Amniotic stem cell (primary cell): ENCODE measurements at places on chromosomes 5 and 9.

- no peak for DNase-seq
Measured at GRCh38 chr5:135996611-135997010, 32.2 kb upstream of the TGFBI start.

GRCh38 chr9:4491626-4491975, 1.3 kb downstream of the SLC1A1 start:
- DNase-seq = no peak

DNA sequence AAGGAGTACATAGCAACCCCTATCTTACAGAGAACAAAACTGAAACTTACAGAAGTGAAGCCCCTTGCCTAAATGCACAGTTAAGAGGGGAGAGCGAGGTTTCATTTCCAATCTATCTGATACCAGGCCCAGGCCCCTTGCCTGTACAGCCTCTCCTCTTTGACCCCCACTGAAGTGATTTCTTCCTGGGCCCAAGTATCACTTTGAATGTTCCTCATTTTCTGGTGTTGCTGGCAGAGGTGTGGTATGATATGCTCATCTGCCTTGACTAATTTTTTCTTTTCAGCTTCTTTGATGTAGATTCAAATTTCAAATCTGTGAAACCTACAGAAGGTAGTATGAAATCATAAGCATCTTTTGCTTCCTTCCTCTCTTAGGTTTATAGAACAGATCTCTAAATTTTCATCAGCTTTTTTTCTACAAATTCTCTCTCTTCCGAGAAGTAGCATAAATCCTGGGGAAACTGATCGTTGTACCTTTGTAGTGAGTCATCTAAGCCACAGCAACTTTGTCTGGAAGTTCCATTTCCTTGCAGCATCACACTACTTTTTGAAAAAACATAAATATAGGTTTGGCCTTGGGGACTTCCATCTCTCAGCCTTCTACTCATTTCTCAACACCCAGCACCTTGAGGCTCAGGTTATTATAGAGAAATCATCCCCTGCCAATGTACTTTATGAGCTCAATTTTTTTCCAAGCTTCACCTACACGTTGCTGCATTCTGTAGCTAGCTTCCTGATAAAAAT, 402.4 kb upstream of the PTGER4 start:
- no peak for DNase-seq

DNA sequence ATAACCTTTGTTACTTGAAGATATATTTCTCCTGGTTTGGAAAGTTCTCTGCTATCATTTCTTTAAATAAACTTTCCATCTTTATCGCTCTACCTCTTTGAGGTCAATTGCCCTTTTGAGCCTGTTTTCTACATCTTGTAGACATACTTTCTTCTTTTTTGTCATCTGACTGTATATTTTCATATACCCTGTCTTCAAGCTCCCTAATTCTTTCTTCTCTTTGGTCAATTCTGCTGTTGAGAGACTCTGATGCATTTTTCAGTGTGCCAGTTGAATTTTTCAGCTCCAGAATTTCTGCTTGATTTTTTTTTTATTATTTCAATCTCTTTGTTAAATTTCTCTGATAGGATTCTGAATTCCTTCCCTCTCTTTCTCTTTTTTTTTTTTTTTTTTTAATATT, 511.2 kb upstream of the GRAMD2B start:
- DNase-seq = no peak

- no peak for DNase-seq
Measured at GRCh38 chr5:149617760-149618306, 36.5 kb downstream of the ARHGEF37 start.

DNA sequence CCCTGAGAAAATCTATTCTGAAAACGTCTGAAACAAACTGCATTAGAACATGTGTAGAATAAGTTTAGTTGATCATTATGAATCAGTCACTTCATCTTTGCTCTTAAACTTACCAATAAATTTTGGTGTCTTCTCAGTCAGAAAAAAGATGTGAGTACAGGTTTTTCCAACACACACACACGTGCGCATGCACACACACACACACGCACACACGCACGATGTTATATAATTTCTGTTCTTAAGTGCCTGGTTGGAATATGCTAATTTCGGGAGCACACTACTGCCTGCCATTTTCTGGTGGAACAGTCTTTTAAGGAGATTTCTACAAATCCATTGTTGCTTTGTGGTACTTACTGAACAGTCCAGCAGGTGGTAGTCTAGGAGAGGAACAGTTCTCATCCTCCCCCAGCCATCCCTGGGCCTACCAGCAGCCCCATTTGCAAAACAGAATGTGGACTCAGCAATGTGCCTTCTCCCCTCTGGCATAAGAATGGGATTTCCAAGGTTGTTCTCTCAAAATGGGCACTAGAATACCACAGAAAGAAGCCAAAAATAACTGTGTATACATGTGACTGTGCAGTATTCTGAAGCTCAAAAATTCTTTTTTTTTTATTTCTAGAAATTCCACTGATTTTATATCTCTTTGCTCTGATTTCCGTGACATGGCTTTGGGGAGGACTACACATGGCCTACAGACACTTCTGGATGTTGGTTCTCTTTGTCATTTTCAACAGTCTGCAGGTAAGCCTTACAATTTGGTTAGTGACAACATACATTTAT, 281.3 kb downstream of the ARRDC3 start:
- peak; percentile 69 for DNase-seq

- DNase-seq = no peak
Measured at GRCh38 chr9:112550531-112550930, 63.9 kb downstream of the KIAA1958 start.

- DNase-seq = peak; percentile 77
Measured at GRCh38 chr5:91848453-91848852, 465.3 kb upstream of the ARRDC3 start.

DNA sequence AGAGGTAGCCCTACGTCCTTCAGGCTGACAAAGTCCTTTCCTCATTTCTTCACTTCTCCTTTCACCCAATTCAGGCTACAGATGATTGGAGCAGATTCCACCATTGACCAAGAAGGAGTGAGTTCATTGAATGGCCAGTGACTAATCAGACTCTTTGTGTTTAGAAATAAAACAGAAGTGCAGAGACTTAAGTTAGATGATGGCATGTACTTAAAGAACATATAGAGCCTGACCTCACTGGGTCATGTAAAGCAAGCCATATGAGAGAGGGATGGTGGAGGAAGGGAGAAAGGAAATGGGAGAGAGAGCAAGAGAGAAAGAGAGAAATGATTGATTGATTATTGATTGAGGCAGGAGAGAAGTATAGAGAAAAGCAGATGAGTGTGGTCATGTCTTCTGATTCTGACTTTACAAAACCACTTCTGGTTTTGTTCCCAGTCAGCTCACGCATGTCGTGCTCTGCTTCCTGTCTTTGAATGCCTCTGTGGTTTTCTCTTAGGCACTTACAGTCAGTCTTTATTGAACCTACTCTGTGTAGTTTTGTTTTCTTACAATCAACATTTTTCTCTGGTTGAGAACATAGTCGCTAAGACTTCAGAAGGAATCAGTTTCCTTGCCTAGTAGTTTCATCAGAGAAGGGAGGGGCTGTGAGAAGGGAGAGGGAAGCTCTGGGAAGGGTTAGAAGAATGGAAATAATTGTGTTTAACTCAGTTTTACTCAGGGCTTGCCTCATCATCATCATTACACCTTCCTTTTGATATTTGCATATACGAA, 149.2 kb upstream of the KLF9 start:
- DNase-seq = peak; percentile 41

- DNase-seq = peak; percentile 75
Measured at GRCh38 chr5:400282-401145, 42.5 kb upstream of the EXOC3 start.

GRCh38 chr9:30574355-30575151, 1809.9 kb upstream of the ACO1 start:
- no peak for DNase-seq

DNA sequence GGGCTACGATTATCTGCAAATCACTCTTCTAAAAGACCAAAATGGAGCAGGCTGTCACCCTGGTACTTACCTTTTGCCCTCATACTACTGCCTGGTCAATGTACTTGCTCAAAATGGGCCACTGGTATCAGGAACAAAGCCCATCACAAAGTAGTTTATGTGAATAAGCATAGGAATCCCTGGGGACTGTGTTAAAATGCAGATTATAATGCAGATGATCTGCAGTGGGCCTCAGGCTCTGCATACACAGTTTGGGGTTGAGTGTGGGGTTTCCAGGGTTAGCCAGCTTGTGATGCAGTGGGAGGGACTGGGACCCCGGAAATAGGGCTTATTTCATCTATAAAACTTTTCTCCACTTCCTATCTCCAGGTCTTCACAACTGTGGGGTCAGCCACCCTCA, 173.1 kb downstream of the HSD17B3 start:
- DNase-seq = no peak

DNA sequence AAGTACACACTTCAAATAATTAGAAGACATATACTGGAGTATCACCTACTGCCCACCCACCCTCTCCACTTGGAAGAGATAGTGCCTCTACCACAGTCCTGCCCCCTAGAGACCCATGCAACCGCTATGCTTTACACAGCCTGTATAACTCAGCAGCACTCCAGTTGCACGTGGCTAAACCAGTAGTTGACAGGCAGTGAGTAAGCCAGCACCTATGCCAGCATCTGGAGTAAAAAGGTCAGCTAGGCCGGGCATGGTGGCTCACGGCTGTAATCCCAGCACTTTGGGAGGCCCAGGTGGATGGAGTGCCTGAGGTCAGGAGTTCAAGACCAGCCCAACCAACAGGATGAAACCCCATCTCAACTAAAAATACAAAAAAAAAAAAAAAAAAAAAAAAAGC, 356.4 kb downstream of the NR2F1-AS1 start:
- DNase-seq = no peak

- DNase-seq = no peak
Measured at GRCh38 chr5:173010547-173011464, 27.2 kb downstream of the ATP6V0E1 start.

DNA sequence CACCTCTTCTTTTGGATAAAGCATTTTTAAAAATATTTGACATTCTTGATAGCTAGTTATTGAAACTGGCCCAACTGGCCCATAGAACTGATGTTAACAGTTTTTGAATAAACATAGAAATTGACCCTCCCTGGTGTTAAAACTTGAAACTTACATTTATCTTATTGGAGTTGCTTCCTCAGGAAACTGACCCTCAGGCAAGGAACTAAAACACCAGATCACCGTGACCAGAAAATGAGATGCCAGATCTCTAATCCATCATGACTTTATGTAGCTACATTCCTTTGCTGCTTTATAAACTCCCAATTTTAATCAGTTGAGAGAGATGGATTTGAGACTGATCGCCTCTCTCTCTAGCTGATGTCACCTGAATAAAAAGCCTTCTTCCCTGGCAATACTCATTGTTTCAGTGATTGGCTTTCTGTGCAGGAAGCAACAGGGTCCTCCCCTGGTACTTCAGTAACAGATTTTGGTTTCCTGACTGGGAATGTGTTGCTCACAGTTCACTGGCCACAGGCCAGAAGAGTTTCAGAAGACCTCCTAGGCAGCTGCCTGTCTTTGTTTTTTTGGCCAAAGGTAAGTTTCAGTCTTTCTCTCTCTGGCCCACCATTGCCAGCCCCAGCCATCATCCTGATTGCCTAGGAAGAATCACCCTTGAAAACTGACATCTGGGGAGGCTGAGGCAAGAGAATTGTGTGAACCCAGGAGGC, 212.4 kb downstream of the DTWD2 start:
- DNase-seq = no peak

DNA sequence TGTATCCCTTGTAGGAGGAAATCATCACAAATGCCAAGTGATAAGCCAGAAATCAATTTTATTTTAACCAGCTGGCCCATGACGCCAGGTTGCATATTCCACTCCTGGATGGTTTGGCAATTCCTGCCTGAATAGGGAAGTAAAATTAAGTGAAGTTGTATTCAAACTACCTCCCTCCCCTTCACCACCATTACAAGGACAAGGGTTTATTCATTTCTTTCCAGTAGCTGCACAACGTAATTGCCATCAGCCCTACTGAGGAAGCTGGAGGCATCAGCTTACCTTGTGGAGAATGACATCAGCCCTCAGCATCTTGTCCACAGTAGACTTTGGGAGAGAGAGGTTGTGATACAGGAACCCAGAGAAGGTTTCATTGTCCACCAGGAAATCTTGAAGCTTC, 66.6 kb downstream of the ABCA1 start:
- no peak for DNase-seq

GRCh38 chr5:56838409-56839039, 23.2 kb downstream of the MAP3K1 start:
- peak; percentile 32 for DNase-seq

GRCh38 chr9:942805-943580, 33.5 kb upstream of the DMRT3 start:
- no peak for DNase-seq

- no peak for DNase-seq
Measured at GRCh38 chr5:111135363-111135762, 43.2 kb downstream of the WDR36 start.

GRCh38 chr9:92097997-92098482, 17.2 kb downstream of the SPTLC1 start:
- no peak for DNase-seq

DNA sequence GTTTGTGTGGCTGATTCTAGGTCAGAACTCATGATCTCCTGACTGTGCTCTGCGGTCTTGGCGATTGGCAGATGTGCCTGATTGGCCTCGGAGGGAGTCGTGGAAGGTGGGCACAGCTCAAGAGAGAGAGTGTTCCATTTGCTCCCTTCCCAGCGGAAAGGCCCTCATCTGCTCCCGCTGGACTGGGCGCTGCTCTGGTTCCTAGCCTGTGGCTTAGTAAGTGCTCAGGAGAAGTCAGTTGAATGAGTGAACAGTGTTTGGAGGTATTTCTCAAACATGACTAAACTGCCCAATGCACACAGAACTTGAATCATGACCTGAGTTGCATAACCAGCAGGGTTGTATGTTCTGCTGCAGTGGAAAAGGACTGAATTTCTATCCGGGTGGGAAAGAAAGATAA, 120.2 kb upstream of the PITX1 start:
- no peak for DNase-seq
